ENCODE measurements at places on chromosomes 12 and 14.
A peak's percentile ranks its signal among the peaks of the same experiment; 100 is the strongest.

- DNase-seq = no peak
Observed at GRCh38 chr14:103395244-103395643, 10.0 kb downstream of the MARK3 start.

DNA sequence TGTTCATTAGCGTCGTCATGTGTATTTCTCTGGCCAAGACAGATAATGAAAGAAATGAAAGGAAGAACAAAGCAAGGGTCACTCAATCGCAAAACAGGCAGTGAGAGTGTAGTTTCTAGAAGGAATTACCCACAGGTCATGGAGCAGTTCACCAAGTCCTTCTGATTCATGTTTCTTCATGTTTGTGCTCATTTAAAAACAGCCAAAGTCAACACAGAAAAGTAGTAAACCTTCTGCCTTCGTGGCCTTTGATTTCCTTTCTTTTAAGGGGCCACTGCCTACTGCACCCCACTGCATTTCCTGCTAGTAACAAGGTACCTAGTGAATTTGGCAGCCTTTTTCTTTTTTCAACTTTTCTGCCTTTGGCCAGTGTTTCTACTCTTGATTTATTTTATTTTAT, 75.1 kb downstream of the KCNK13 start:
- no peak for DNase-seq

DNA sequence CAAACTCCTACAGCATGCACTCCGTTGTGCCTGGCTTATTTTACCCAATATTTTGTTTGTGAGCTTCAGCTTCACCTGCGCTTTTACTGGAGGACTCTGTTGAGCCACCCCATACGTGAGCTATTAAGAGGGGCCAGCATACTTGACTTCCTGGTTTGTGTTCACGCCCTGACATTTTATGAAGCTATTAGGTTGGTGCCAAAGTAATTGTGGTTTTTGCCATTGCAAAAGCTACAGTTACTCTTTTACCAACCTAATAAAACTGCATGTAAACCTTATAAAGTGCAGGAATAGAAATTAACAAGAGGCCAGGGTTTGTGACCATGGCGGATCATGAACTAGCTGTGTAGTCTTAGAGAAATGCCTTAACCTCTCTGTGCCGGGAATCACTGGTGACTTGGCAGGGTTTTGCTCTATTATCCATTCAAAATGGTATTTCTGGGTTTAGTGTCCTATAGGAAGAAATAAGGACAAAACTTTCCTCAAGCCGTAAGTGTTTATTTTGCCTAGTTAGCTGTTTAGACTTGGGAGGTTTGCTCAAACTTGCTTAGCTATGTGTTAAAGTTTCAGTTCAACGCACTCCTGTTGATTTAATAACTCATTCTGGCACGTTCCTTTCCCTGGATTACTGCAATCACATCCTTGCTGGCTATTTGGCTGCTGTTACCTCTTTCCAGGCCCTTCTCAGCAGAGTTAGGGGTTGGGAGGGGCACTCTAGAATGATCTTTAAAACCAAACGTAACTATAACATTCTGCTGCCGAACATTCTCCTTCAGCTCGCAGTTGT, 1027.6 kb downstream of the BCL11B start:
- no peak for DNase-seq

- DNase-seq = no peak
Observed at GRCh38 chr12:122949405-122949804, 16.9 kb downstream of the ABCB9 start.

DNA sequence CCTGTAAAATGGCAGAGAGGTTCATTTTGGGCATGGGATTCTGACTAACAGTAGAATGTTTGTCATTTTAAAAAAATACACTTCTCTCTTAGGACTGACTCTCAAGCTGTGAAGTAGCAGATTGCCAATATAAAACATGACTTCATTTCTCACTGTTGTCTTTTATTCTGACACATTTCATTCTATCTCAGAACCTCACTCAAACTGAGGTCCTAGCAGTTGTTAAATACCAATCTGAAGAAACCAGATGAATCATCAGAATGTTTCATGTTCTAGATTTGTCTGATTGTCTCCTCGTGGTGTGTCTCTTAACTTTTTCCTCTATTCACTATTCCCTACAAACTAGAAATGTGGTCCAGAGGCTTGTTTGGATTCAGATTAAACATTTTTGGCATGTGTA, 276.5 kb upstream of the NPAS3 start:
- peak; percentile 45 for DNase-seq

DNA sequence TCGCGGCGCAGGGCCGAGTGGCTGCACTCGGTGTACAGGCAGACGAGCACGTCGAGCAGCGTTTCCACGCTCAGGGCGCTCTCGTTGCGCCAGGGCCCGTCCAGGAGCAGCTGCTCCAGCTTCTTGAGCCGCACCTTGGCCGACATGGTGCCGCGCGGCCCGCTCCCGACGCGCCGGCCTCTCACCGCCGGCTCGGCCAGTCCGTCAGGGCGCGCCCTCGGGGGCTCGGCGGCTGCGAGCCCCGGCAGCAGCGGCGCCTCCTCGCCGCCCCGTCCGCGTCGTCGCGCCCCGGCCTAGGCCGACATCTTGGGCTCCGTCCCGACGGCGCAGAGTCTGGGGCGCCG, 349 bp downstream of the CDC42BPB start:
- no peak for DNase-seq

DNA sequence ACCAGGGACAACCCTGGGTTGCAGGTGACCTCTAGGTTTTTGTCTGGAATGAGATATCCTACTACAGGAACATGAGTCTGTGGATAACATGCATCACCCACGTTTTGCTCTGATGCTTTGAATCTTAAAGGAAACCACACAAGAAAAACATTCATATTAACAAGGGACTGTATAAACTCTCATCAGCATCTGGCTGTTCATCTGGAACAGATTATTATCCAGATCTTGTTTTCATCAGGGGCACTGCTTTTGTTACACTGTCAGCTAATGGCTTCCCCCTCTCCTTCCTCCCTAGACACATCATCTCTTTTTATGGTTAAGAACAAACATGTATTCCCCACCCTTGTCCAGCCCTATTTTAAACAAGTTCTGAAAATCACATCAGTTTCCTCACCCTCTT, 1095.7 kb downstream of the AACS start:
- DNase-seq = no peak

GRCh38 chr14:35549551-35549950, 15.6 kb downstream of the INSM2 start:
- DNase-seq = no peak

DNA sequence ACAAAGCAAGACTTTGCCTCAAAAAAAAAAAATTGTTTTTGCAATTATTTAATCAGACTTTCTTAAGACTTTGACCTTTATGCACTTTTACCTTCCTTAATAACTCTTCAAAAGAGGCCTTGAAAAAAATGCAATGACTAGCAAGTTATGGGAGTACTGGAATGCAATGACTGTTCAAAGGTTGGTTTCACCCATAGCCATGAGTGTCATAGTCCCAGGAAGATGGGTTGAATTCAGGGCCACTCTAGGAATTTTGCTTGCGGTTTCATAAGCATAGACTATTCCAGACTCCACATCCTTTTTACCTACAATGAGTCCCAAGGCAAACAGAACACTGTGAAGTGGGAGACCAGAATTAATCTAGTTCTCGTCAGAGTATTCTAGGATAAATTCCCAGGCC, 29.4 kb upstream of the DENND5B start:
- peak; percentile 20 for DNase-seq

GRCh38 chr12:103676893-103677292, 89.8 kb downstream of the STAB2 start:
- DNase-seq = no peak

DNA sequence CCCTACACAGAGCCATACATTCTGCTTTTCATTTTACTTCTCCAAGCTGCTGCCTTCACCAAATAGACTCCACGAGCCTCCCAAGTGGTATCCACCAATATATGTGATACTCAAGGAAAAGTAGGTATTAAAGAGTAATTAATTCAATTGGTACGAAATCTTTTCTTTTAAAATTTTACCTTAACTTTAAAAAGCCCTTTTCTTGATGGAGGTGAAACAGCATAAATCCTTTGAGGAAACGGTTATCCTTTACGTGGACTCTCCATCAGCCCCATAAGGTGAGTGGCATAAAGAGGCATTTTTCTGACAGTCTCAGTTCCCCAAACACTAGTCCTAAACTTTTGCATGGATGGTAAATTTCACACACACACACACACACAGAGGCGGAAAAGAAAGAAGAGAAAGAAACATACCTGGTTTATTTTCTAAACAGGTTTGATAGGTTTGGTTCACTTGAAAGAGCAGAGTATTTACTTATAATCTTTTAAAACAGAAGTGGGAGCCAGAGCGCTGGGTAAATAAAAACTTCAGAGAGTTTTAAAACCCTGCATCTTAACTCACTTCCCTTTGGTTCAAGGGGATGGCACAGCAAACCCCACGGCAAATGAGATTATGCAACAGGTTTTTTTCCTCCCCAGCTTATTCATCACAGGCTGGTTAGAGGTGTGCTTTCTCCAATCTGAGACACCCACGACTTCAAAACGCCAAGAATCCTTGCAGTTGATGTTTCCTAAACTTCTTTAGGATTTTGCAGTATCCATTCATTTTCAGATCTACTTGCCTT, 1.9 kb downstream of the DUSP16 start:
- peak; percentile 89 for DNase-seq

GRCh38 chr14:33163109-33163508, 224.4 kb downstream of the NPAS3 start:
- no peak for DNase-seq

GRCh38 chr12:28750946-28751685, 398.0 kb upstream of the FAR2 start:
- DNase-seq = no peak

DNA sequence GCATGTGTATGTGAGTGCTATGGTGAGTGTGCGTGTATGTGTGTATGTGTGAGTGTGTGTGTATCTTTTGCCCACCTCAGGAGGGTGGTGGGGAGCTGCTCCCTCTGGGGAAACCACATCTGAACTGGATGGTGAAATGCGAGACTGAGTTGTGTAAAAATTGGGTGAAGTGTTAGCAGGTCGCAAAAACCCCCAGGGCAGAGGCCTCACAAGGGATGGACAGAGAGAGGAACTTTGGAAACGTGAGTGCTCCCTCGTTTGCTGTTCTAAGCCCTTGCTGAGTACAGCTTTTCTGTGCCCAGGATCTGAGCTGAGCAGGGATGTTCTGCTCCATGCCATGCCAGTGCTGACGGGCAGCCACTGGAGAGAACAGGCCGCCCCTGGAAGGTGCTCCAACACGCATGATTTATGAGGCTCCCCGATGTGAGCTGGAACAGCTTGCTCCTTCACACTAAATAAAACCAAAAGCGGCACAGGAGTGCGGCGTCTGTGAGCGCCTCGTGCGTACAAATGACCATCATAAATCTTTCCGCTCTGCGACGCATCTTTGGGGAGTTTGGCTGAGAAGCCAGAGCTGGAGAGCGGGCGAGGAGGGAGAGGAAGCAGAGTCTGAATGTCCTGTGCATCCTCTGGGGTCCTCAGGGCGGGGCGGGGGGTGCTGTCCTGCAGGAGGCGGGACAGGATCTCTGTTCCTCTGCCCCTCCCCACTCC, 14.1 kb upstream of the GALNT9 start:
- no peak for DNase-seq

- DNase-seq = no peak
Observed at GRCh38 chr12:85299053-85299452, 19.0 kb downstream of the ALX1 start.

DNA sequence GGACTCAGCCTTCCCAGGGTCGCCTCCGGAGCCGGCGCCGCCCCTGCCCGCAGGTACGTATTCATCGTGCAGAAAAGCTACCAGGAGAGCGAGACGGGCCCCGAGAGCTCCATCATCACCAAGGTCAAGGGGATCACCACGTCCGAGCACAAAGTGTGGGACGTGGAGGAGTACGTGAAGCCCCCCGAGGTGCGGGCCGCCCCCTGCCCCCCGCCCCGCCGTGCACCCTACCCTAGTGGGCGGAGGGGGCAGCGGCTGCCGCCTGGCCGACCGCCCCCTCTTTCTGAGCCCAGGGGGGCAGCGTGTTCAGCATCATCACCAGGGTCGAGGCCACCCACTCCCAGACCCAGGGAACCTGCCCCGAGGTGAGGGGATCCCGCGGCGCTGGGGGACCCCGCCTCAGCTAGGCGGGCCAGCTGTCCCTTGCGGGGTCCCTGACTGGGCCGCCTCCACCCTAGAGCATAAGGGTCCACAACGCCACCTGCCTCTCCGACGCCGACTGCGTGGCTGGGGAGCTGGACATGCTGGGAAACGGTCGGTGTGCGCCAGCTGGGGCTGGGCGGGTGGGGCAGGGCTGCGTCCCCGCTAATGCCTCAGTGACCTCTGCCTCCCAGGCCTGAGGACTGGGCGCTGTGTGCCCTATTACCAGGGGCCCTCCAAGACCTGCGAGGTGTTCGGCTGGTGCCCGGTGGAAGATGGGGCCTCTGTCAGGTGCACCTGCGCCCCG, 973 bp downstream of the P2RX2 start:
- DNase-seq = no peak

- peak; percentile 58 for DNase-seq
Observed at GRCh38 chr14:21771671-21772070, 98.1 kb upstream of the OR4E1 start.

DNA sequence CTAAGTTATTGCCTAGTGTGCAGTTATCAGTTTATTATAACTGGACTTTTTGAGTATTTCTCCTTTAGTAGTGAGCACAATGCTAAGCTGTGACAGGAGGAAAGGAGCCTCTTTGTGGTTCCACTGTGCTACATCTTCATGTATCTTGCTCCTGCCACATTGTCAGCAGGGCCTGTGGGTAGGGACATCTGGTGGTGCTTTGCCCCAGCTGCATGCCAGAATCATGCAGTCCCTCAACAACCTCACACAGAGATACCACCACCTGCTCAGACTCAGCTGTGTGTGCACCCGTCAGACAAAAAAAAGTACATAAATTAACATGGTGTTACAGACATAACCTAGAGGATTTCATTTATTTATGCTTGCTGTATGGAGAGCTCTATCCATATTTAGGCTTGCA, 51.1 kb downstream of the MIS18BP1 start:
- no peak for DNase-seq

- DNase-seq = no peak
Observed at GRCh38 chr14:65813760-65814384, 401.3 kb downstream of the FUT8 start.

DNA sequence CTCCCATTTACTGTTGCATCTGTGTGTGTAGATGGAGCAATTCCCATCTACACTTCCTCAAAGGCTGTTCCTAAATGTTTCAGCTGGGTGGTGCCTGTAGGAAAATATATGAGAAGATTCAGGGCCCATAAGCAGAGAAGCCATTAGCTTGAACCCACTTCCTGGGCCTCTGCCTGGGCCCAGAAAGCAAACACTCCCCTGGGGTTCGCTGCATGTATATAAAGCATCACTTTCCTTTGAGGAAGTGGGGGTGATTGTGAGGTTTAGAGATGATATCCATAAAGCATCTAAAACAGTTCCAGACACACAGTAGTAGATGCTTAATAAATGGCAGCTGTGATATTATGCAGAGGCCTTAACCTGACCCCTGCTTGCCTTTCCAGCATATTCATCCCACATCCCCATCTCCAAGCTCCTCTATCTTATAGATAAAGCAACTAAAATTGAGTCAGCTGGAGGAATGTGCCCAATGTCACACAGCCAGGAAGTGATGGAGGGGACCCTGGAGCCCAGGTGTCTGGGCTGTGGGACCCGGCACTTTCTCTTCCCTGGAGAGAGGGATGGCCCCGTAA, 280.0 kb upstream of the CRY1 start:
- DNase-seq = no peak

All from mammary epithelial cell (primary cell).